SK-MEL-5 (cell line): ENCODE measurements at places on chromosomes 2 and 18.

DNA sequence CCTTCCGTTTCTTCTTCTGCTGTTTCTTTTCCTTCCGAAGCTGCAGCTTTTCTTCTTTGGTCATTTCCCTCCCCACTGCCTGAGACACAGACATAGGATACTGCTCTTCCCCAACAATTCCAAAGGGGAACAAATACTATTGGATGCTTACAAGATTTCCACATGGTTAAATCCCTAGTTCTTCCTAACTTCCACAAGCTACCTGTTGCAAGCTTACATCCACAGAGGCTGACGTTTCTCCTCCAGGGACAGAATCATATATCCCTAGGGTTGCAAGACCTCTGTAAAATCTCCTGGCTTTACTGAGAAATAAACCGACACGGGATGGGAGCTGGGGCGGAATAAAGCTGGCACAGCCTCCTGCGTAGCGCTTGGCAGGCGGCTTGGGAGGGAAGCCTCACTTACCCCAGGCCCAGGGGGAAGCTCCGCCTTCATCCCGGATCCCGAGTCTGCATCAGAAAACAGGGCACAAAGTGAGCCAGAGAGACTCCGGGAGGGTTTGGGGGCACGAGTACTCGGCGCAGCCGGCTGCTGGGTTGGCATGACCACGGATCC, 590 bp downstream of the EIF2B4 start:
- DNase-seq = peak; percentile 65

- DNase-seq = no peak
Measured at GRCh38 chr2:57296795-57297517, 749.6 kb upstream of the VRK2 start.

GRCh38 chr2:163347982-163348856, 387.6 kb downstream of the FIGN start:
- peak; percentile 65 for DNase-seq

- peak; percentile 19 for DNase-seq
Measured at GRCh38 chr2:218516614-218517013, 51.5 kb downstream of the USP37 start.

DNA sequence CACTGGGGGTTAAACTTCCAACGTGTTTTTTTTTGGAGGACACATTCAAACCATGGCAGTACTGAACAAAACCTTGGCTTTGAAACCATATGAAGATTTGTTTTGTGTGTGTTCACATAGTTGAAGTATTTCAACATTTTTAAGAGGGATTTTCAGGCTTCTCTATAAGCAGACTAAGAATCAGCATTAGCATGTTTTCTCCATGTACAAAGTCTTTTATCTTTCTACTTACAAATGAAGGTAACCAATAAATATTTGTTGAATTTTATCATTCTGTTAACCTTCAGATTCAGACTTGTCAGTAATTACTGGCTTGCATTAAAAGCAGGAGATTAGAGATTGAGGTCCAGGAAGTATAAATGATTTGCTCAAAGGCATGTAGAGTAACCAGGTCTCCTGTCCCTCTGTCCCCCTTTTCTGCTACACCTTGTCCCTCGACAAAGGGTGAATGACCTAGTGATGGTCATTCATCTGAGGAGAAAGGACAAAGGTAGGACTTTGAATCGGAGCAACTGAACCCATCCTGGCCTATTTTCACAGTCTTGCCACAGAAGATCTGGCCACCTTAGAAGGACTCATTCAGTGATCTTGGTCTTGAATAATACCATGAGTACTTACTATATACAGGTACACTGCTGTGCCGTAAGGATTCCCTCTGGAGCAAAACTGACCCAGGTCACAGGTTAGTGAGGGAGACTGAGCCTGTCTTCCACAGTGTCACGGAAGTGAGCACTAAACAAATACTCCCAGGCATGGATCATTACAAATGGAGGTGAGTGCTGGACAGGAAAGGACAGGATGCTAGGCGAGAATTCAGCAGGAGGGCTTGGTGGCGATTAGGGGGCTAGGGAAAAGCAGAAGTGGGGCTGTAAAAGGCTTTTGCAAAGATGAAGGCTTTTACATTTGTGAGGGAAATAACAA, 2.2 kb upstream of the MYCN start:
- DNase-seq = no peak

- no peak for DNase-seq
Measured at GRCh38 chr2:185502351-185502750, 236.3 kb upstream of the FSIP2 start.

DNA sequence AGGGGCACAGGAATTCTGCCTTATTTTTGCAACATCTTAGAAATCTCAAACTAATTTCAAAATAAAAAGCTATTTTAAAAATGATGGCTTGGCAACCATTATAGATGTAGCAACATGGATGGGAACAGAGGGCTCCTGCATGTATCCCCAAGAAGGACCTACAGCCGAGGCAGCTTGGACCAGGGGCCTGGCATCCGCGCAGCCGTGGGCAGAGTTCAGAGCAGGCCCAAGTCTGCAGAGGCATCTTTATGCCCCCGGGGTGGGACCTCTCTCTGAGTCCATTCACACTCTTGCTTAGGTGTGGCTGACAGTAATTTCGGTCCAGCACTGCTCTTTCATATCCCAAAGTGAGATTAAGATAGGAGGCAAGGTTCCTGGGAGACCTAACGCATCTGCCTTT, 425.8 kb upstream of the MYT1L start:
- DNase-seq = no peak

- no peak for DNase-seq
Measured at GRCh38 chr2:55136138-55136541, 85.9 kb upstream of the RTN4 start.

GRCh38 chr18:26215247-26215970, 10.8 kb upstream of the TAF4B start:
- no peak for DNase-seq

DNA sequence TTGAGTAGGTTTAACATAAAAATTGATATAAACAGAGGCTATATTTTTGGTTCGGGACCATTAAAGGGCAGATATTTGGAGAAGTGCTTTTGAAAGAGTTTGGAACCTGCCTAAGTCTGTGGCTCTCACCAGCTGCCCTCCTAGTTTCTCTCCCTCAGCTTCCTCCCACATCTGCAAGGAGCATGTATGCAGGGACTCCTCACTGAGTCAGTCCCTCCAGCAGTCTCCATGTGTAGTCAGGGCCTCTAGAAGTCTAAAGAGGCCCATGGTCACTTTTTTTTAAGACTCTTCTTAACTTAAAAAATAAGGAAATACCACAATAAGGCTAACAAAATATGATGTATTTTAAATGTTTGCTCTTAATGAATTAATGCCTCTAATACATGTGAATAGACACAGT, 220.0 kb upstream of the TANK start:
- DNase-seq = no peak

GRCh38 chr2:238811759-238812158, 36.1 kb upstream of the TWIST2 start:
- no peak for DNase-seq

DNA sequence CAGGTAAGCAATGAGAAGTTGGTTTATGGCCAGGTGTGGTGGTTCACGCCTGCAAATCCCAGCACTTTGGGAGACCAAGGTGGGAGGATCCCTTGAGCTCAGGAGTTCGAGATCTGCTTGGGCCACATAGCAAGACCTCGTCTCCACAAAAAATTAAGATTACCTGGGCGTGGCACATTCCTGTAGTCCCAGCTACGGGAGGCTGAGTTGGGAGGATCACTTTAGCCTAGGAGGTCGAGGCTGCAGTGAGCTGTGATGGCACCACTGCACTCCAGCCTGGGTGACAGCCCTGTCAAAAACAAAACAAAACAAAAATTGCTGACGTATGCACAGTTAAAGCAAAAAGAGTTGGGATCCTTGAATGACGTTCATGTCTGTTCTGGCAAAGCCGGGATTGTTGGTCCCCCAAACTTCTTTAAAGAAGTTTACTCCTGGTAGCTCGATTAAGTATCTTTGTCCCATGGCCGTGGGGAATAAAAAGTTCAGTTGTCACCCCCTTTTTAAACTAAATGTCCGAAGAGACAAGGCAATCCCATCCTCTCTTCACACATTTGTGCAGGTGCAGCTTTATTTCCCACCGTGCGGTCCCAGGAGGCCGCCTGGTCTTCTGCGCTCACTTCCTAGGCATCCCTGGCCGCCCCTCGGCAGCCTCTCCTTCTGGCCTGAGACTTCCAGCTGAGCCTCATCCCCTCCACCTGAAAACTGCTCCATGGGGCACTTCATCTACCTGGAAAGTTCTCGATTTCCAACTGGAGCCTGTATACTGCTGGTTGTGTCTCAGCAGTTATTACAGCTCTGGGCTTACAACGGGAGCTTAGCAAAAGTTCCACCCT, 762 bp upstream of the SPOPL start:
- no peak for DNase-seq

GRCh38 chr2:101718993-101719571, 21.6 kb downstream of the MAP4K4 start:
- DNase-seq = no peak

- DNase-seq = peak; percentile 13
Measured at GRCh38 chr2:29951576-29951975, 30.2 kb upstream of the ALK start.

- DNase-seq = peak; percentile 79
Measured at GRCh38 chr2:210577263-210578071, 21.1 kb downstream of the CPS1 start.

DNA sequence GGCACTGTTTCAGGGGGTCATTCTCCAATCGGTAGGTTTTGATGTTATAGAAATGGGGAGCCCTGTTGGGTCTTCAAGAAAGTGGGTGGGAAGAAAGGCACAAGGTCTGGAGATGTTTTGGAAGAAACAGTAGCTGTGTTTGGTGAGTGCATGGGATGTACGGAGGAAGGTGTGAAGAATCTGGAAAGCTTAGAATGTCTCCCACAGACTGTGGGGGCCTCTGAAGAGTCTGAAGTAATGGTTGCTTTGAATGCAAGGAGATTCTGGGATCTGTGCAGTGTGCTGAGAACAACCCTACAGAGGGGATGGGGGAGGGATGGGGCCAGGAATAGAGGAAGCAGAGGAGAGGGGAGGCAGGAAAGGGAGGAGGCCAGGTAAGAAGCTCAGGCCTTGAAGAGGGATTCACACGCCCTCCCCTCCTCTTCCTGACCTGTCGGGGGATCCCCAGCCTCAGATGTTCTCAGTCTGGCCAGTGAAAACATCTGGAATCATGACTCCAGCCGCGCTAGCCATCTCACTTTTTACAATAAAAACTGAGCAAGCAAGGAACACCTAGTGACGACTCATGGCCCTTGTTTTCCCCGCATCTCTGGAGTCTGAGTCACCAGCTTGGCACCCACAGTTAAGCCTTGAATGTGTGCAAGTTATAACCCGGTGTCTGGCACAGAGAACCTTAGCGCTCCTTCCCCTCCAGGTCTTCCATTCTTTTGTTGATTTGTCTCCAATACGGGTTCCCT, 74.2 kb downstream of the SH3BP4 start:
- no peak for DNase-seq

DNA sequence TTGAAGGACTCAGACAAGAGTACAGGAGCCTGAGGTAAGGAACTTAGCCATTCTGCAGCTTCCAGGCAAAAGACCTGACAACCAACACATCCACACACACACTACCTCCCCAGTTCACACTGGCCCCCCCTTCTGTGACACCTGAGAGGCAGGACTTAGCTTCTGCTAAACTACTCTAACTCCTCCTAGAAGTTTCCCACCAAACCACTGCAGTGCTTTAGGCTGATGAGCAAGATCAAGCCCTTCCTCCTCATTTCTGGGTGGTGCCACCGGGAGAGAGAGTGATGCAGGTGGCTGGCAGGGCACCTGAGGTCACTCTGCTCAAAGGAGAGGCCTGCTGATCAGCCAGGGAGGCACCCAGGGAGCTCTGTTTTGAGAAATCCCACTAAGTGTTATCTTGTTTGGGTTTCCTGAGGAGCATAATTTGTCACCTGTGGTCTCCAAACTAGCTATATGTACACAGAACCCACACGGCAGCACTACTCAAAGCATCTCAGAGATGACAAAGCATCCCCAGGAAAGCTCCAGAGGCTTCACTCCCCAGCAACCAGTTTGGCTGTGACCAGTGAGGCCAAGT, 188.4 kb downstream of the MYO5B start:
- no peak for DNase-seq

GRCh38 chr2:45307147-45307546, 297.9 kb upstream of the SIX2 start:
- no peak for DNase-seq

GRCh38 chr2:187168720-187169713, 279.0 kb downstream of the CALCRL start:
- DNase-seq = no peak

DNA sequence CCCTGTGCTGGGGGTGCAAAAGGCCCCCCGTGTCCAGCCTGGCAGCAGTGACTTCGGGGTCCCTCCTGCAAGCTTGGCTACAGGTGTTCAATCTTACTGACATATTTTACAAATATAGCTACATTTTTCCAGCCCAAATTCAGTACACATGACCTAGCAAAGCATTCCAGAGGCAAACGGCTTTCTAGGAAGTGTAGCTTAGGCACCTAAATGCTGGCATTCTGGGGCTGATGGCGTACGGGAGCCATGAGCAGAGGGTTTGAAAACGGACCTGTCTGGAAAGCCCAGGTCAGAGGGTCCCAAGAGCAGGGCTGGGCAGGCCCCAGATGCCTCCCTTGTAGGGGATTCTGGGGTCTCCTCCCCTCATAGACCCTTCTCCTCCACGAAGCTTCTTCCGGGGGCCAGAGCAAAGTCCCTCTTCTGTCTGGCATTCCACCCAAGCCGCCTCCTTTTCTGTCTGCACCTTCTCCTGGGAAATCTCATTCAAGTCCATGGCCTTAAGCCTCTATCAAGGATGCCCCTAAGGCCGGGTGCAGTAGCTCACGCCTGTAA, 63.3 kb upstream of the ASAP2 start:
- DNase-seq = no peak

- DNase-seq = no peak
Measured at GRCh38 chr18:44807766-44808165, 127.1 kb downstream of the SETBP1 start.

- no peak for DNase-seq
Measured at GRCh38 chr18:814300-815084, 2.5 kb upstream of the YES1 start.

GRCh38 chr2:181008407-181008806, 28.0 kb downstream of the UBE2E3 start:
- no peak for DNase-seq

DNA sequence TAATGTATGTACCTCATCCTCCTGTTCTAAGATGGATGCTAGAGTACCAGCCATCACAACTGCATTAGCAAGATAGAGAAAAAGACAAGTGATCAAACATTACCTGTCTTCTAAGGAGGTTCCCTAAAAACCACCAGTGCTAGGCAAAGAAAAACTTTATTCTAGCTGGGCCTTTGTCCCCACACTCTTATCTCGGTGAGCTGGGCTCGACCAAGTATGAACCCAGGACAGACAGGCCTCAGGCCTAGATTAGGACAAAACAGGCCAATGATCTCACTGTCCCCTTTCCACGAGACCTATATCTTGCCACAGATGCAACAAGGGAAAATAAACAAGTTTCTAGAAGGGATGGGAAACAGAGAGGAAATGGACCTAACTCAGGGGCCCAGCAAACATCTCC, 127.6 kb upstream of the PKDCC start:
- no peak for DNase-seq

- no peak for DNase-seq
Measured at GRCh38 chr2:96495982-96496629, 9.1 kb downstream of the NEURL3 start.

DNA sequence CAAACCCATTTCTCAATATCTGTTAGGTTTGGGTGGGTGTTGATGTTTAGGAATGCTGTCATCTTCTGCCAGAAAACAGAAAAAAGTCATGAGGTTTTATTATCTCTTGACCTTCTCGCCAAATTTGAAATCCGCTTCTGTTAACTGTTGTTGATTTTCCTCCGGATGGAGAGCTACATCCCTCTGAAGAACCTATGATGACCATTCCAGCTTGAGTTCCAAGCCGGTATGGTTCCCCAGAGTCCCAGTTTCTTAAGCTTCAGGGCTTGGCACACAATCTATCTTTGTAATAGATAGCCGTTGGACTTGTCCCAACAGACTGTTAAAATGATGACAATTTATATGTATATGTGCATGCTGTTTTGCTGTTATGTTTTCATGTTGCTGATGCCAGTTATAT, 1201.0 kb downstream of the LRP1B start:
- DNase-seq = peak; percentile 54
